ENCODE measurements at places on chromosomes 1 and 21.

DNA sequence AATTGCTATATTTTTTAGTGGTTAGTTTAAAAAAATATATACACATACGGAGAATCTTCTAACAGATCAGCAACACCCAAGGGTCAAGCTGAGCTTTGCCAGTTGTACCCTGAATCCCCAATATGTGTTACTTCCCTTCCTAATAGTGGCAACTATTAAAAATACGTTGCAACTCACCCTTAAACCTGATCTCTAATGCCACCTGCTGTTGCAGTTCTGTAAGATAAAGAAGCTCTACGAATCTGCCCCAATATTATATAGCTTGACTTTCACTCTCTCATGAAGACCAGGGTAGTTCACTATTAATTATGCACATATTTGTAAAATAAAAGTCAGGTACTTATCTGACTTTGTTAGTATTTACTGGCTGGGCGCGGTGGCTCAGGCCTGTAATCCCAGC lies 58.4 kb downstream of the ASH1L start:
- DNase-seq, result no peak

DNA sequence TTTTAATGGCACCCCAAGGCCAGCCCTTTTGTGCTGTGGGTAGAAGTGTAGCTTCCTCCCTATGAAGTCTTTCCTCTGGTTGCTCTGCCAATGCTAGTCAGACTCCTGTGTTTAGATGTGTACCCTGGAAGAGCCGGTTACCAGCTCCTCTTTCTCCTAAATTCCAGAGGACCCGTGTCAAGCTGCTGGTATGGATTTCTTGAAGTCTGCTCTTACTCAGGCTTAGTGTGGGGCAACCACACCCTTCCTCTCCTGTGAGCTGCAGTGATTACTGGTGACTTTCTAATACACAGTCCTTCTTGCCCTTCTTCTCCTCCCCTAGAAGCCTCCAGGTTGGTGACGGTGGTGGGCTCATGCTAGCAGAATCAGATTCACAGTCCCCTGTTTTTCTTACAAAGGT lies 74.1 kb upstream of the AKT3 start:
- DNase-seq, result no peak

DNA sequence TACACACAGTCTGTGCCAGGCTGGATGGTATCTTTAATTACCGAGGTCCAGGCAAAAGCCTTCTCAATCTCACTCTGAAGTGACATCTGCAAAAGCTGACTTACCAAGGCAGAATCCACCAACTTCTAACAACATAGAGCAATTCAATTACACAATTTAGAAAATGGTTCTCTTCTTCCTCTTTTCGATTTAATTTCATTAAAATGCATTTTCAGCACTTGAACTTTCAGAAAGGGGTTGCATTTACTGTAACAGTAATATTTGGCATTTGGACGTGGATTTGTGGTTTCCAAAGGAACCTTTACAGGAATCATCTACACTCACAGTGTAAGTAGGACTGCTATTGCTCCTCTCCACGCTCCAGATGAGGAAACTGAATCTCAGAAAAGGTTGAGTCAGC lies 53.3 kb downstream of the ERO1B start:
- no peak for DNase-seq

DNA sequence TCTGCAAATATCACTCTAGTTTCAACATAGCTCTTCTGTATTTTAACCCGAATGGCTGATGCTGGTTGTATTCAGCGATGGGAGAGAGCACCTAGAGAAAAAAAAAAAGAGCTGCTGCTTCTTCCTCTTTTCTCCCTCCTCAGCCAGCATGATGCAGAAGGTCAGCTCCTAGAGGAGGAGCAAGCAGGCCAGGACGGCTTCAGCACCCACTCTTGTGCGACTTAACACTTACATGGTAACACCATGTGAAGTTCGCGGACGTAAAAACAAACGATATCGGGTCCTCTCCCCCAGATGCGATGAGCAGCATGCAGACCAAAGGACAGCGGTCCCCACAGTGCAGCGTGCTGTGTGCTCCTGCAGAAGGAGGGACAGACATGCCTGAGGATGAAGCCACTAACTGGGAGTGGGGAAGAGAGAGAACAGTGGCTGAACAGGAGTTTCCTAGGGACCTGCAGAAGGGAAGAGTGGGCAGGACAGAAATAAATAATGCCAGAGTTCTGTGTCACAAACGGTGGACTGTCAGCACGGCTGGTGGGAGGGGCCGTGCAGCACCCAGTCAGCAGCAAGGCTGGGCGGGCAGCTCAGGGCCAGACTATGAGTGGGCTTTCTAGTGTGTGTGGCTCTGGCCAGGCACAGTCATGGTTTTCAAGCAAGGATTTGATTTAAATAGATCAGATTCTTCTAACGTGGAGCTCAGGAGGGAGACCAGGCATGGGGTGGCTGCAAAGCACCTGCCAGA lies 11.4 kb upstream of the B3GALT5 start:
- no peak for DNase-seq

DNA sequence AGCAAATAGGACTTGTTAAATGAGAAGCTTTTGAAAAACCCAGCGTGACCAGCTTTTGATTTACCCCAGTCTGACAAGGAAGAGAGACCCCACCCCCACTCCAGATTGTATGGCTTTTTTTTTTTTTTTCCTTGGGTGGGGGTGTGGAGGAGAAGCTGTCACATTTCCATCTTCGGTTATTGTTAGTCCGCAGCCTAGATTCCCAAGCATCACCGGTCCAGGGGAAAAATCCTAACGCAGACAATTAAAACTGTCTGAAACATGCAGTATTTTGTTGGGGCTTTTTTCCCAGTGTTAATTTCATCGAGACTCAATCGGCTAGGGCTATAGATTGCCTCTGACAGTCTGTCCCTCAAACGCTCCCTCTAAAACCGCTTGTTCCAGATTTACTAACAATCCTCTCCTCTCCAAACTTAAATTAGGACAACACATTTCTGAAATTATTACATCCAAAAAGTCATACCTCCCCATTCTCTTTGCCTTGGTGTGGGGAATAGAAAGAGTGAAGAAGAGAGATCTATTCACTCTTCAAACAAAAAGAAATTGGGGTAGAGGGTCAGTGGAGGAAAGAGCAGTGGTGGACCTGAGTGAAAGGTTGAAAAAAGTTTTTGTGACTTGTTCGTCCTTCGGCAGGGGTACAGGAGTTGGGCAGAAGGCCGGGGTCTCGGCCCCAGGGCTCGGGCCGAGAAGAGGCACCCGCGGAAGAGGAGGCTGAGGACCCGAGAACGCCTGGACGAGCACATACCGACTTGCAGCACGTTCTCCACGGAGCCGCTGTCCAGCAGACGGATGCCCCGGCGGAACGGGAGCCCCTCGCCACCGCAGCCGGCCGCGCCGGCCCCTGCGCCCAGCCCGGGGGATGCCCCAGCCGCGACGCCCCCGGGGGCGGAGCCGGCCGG lies 1.1 kb downstream of the ZSWIM5 start:
- DNase-seq, result no peak

- DNase-seq, result no peak
Observed at GRCh38 chr1:88803444-88803843, 87.9 kb downstream of the GTF2B start.

GRCh38 chr1:192539297-192540092 lies 36.1 kb upstream of the RGS1 start:
- no peak for DNase-seq

DNA sequence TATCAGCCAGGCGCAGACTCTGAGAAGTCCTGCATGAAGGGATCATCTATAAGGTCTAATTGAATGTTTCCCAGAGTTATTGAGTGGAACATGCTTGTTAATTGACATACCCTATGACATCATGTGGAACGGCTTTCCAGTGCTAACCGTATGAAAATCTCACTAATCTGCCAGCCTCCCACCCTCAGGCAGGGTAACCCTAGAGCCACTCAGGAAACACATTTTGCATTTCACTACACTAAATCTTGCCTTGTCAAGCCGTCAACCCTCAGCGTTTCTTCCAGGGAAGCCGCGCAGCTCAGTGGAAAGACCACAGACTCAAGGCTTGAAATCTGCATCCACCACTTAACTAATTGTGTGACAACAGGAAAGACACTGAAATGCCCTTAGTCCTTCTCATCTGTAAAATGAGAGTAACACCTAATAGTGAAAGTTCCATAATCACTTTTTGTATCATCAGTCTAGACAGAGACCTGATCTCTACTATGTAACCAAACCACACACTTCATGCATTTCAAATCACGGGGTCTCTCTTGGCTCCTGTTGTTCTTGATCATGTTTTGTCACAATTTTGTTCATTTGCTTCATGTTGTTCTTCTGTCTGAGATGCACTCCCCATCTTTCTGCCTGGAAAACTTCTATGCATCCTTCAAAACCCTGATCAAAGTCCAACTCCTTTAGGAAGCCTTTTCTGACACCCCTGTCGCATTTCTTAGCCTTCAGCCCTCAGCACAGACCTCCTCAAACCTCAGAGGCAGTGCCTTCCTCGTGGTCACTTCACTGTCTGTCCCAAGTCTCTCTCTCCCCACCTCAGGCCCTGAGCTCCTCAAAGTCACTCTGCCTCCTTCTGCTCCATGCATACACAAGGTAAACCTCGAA lies 246.5 kb downstream of the TOMM20 start:
- no peak for DNase-seq

GRCh38 chr1:38680801-38681510 lies 178.6 kb downstream of the RRAGC start:
- no peak for DNase-seq

- DNase-seq, result no peak
Observed at GRCh38 chr21:29074007-29074376, 544 bp upstream of the CCT8 start.

GRCh38 chr1:155761736-155762405 lies 73.0 kb downstream of the DAP3 start:
- DNase-seq, result no peak

DNA sequence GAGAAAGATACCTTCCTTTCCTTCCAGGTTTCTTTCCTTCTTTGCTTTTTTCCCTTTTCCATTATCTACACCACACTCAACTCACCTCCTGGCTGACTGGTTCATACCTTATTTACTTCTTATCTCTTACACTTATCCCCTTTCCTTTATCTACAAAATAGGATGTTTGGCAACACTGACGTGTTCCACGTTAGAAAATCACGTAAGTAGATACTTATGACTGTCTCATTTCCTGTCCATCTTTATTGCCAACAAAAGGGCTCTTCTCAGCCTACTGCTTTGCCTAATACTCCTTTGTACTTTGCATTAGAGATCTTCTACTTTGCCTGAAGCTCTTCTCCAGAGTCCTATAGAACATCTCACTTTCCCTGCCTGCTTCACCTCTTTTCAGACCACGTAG lies 25.1 kb downstream of the SYNJ1 start:
- no peak for DNase-seq

Measured in stimulated activated CD8-positive, alpha-beta memory T cell treated with anti-CD3 and anti-CD28 coated beads, Interleukin-7, amount 100 ng/mL, for 1 hour (primary cell).